ENCODE measurements at places on chromosomes 11 and 22. TPM values are rescaled to one million over a fixed set of nuclear protein-coding genes. Genes with fewer than 3 reads are reported as not detected.
A peak's percentile ranks its signal among the peaks of the same experiment; 100 is the strongest.

AIFM3 gene
- 1.2 TPM for total RNA-seq

F2 gene
- total RNA-seq = not detected

HBG2 gene
- not detected for total RNA-seq

GDPD5 gene
- 6.2 TPM for total RNA-seq

FXYD2 gene
- 0.42 TPM for total RNA-seq

DNA sequence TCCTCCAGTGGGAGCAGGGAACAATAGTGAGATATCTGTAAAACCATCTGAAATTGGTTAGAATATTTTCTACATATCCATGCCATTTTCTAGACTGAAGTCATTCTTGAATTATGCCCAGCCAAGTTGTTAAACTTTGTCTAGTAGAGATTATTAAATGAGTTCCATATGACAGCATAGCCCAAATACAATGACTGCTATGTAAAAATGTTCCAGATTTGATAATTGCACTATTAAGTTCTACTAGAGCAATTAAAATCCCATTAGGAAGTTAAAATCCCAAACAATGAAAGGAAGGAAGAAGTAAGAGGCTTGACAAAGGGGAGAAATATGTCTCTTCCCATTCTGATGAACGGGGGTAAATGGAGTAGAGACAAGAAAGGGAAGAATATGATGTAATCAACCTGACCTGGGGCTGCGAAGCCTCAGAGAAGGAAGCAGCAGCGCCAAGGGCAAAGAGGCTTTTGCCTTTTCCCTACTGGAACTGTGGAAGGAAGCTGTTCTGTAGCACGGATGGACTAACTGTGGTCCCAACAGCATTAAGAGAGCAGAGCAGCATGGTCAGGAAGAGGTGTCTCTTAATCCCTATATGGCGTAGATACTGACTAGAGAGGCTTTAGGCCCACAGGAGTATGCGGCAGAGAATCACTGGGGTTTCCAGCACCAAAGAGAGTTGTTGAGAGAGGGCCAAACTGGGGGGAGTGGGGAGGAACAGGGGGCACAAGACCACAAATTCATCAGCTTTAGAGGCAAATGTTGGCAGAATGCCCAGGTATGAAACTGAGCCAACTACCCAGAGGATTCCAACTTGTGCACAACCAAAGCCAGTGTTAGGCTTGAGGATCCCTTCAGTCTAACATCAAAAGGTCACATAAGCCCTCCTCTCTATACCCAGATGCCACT is 26.7 kb downstream of the RRP8 start:
- peak overlapping the region; percentile 4 for H3K27ac ChIP-seq
- no peaks in the 10 kb centered on the region for H3K36me3 ChIP-seq
- peaks cover 21% of the 10 kb centered on the region for H3K4me1 ChIP-seq
- DNase-seq = peak; percentile 74
- no peak overlapping the region for H3K4me3 ChIP-seq

GRCh38 chr11:35736952-35737351 is 74.4 kb downstream of the TRIM44 start:
- no peak overlapping the region for H3K27ac ChIP-seq
- H3K27me3 ChIP-seq = no peaks in the 10 kb centered on the region
- no peaks in the 10 kb centered on the region for H3K36me3 ChIP-seq
- no peak for DNase-seq
- H3K4me3 ChIP-seq = no peak overlapping the region

- peaks cover 30% of the 10 kb centered on the region for H3K4me1 ChIP-seq
- no peak within 1 kb of the TSS for H3K4me3 ChIP-seq
- H3K36me3 ChIP-seq = no peaks in the 10 kb centered on the region
- no peaks in the 10 kb centered on the region for H3K27me3 ChIP-seq
- DNase-seq = peak; percentile 40
Observed at GRCh38 chr22:24427500-24428164, at the start of gene ADORA2A. ADORA2A (plus strand) TSS chr22:24427599; CDS start chr22:24433405, 5,806 bp downstream.

GRCh38 chr11:70925238-70925637 is 327.1 kb downstream of the SHANK2 start:
- H3K4me1 ChIP-seq = no peaks in the 10 kb centered on the region
- no peak overlapping the region for H3K4me3 ChIP-seq
- DNase-seq = no peak
- no peaks in the 10 kb centered on the region for H3K36me3 ChIP-seq

- no peaks in the 10 kb centered on the region for H3K27me3 ChIP-seq
- DNase-seq = no peak
- H3K27ac ChIP-seq = peak overlapping the region; percentile 94
- peak overlapping the region; percentile 34 for H3K4me3 ChIP-seq
- H3K36me3 ChIP-seq = no peaks in the 10 kb centered on the region
- H3K4me1 ChIP-seq = peaks cover 3% of the 10 kb centered on the region
Observed at GRCh38 chr11:111879637-111879960, 258 bp downstream of the CFAP68 start.

DNA sequence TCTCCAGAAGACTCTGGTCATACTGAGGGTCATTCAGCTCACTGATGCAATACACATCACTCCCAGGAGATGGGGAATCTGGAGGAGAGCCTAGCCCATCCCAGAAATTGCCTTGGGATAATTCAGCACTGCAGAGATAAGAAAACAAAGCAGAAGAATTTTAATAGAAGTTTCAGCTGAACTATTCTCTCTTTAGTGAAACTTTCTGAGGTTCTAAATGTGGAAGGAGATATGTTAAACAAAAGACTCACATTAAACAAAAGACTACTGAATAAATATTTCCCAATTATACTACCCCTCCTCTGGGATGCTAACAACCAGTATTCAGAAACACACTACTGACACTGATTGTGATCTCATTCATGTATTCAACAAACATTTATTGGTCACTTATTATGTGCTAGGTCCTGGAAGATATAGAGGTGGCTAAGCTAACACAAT is 47.8 kb downstream of the C2CD3 start:
- peaks cover 15% of the 10 kb centered on the region for H3K4me1 ChIP-seq
- DNase-seq = no peak
- no peaks in the 10 kb centered on the region for H3K27me3 ChIP-seq
- H3K27ac ChIP-seq = no peak overlapping the region

GRCh38 chr11:26231252-26231661 is 100.7 kb upstream of the ANO3 start:
- H3K4me3 ChIP-seq = no peak overlapping the region
- H3K4me1 ChIP-seq = no peaks in the 10 kb centered on the region
- no peak overlapping the region for H3K27ac ChIP-seq
- no peaks in the 10 kb centered on the region for H3K36me3 ChIP-seq
- H3K27me3 ChIP-seq = no peaks in the 10 kb centered on the region
- no peak for DNase-seq

DNA sequence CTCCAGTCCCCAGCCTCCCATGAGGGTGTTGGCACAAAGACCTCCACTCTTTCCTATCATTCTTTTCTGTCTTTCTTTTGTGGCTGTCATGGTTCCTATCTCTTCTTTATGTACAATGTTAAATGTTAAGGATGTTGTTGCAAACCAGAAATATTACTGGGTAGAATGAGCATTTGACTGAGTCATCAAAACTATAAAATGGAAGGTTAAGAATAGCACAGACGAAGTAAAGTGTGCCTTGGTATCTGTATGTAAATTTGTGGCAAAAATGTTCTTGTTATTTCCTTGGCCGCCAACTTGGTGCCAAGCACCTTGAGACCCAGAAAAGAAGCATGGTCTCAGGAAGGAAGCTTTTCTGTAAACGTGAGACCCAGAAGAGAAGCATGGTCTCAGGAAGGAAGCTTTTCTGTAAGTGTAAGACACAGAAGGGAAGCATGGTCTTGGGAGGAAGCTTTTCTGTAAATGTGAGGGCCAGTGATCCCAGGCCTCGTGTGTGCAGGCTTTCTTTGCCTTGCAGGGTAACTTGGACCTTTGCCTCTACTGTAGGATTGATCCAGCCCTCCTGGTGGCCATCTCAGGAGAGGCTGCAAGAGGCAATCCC is 6.7 kb upstream of the PKP3 start:
- no peak overlapping the region for H3K27ac ChIP-seq
- H3K27me3 ChIP-seq = no peaks in the 10 kb centered on the region
- H3K4me3 ChIP-seq = no peak overlapping the region
- H3K36me3 ChIP-seq = no peaks in the 10 kb centered on the region
- DNase-seq = no peak
- peaks cover 20% of the 10 kb centered on the region for H3K4me1 ChIP-seq

DNA sequence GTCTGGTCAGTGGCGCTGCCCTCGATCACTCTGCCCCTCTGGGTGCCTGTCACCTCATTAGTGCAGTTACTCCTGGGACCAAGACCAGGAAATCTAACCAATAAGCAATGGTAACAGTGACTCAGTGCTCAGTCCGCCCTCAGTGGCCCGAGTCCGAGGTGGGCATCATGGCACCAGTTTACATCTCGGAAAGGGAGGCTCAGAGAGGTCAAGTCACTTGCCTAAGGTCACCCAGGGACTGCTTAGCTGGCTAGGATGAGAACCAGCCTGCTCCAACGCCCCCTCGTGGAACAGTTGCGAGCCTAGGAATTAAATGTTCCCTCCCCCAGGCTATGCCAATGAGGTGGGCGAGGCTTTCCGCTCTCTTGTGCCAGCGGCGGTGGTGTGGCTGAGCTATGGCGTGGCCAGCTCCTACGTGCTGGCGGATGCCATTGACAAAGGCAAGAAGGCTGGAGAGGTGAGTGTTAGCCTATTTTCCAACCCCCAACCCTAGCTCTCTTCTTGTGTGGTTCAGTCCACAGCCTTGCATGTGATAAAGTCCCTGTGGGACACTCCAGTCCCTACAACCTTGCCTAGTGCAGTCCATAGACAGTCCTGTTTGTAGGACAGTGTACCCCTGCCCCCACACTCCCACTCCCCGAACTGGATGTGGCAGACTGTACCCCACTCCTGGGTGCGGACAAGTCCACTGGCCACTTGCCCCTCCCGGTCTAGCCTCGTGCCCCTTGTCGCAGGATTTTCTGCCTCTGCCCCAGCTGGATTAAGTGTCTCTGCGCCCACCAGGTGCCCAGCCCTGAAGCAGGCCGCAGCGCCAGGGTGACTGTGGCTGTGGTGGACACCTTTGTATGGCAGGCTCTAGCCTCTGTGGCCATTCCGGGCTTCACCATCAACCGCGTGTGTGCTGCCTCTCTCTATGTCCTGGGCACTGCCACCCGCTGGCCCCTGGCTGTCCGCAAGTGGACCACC is 1.1 kb downstream of the MTFP1 start:
- peaks cover 25% of the 10 kb centered on the region for H3K4me1 ChIP-seq
- no peaks in the 10 kb centered on the region for H3K36me3 ChIP-seq
- peak overlapping the region; percentile 71 for H3K27ac ChIP-seq
- peak; percentile 90 for DNase-seq

DNA sequence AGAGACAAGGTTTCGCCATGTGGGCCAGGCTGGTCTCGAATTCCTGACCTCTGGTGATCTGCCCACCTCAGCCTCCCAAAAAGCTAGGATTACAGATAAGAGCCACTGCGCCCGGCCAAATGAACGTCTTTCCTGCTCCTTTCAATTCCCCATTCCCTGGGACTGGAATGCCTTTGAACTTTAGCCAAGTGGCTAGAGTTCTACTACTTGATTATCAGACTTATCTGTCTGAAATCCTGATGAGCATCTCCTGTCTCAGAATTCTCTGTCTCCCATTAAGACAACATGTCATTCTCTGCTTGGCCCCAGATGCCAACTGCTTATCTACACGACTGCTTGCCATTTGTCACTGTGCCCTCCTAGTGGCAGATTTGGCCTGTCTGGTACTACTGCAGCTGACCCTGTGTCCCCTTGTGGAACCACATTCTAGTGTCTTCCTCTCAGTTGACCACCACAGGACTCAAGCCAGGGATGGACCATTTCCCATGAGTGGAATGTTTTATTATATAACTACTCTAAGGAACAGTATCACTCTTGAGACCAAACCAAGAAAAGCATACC is 33.1 kb upstream of the IPO7 start:
- H3K4me1 ChIP-seq = no peaks in the 10 kb centered on the region
- no peak for DNase-seq
- H3K36me3 ChIP-seq = no peaks in the 10 kb centered on the region
- no peak overlapping the region for H3K27ac ChIP-seq
- no peak overlapping the region for H3K4me3 ChIP-seq

GRCh38 chr11:95688501-95689222 is 100.9 kb downstream of the FAM76B start:
- H3K4me1 ChIP-seq = no peaks in the 10 kb centered on the region
- no peaks in the 10 kb centered on the region for H3K27me3 ChIP-seq
- no peak overlapping the region for H3K27ac ChIP-seq
- no peaks in the 10 kb centered on the region for H3K36me3 ChIP-seq
- H3K4me3 ChIP-seq = no peak overlapping the region

GRCh38 chr22:39152511-39153219 is at the start of gene CBX7:
CBX7 (minus strand) TSS chr22:39152680; CDS start chr22:39152444, 236 bp downstream.
- peak; percentile 96 for DNase-seq
- H3K27ac ChIP-seq = peak within 1 kb of the TSS; percentile 89
- peak within 1 kb of the TSS; percentile 58 for H3K4me3 ChIP-seq
- H3K36me3 ChIP-seq = no peaks in the 10 kb centered on the region

- H3K36me3 ChIP-seq = no peaks in the 10 kb centered on the region
- no peak overlapping the region for H3K27ac ChIP-seq
- H3K4me1 ChIP-seq = no peaks in the 10 kb centered on the region
- no peak for DNase-seq
- no peak overlapping the region for H3K4me3 ChIP-seq
Observed at GRCh38 chr11:127248476-127248875, 247.9 kb upstream of the KIRREL3 start.

GRCh38 chr11:103656382-103656781 is 380.1 kb upstream of the DDI1 start:
- DNase-seq = no peak
- no peak overlapping the region for H3K4me3 ChIP-seq
- no peaks in the 10 kb centered on the region for H3K4me1 ChIP-seq
- no peaks in the 10 kb centered on the region for H3K36me3 ChIP-seq
- H3K27ac ChIP-seq = no peak overlapping the region

GRCh38 chr11:72100462-72100861 is 2.6 kb downstream of the LAMTOR1 start:
- no peak overlapping the region for H3K4me3 ChIP-seq
- no peak for DNase-seq
- peaks cover 27% of the 10 kb centered on the region for H3K36me3 ChIP-seq
